ENCODE measurements at places on chromosomes 5 and 9.

DNA sequence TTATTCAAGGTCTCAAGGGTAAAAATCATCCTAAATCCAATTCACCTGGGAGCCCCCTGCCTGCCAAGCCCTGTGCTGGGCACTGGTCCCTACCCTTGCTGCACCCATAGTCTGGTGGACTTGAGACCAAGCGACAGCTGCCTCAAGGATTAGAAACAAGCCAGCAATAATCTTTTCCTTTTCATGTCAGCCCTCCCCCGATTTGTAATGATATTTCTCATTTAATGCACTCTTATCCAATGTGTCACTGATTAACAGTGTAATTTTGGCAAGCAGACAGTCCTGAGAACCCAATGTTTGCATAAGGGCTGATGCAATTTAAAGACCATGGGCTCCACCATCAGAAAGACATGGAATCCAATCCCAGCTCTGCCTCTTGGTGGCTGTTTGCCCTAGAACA, 108.9 kb downstream of the ACTL7B start:
- DNase-seq: no peak

GRCh38 chr9:134575901-134576176, 65.8 kb upstream of the COL5A1 start:
- DNase-seq: no peak

GRCh38 chr5:57414857-57415256, 67.8 kb downstream of the ACTBL2 start:
- DNase-seq: no peak

GRCh38 chr9:98092613-98092931, 26.4 kb downstream of the TRIM14 start:
- DNase-seq: no peak

DNA sequence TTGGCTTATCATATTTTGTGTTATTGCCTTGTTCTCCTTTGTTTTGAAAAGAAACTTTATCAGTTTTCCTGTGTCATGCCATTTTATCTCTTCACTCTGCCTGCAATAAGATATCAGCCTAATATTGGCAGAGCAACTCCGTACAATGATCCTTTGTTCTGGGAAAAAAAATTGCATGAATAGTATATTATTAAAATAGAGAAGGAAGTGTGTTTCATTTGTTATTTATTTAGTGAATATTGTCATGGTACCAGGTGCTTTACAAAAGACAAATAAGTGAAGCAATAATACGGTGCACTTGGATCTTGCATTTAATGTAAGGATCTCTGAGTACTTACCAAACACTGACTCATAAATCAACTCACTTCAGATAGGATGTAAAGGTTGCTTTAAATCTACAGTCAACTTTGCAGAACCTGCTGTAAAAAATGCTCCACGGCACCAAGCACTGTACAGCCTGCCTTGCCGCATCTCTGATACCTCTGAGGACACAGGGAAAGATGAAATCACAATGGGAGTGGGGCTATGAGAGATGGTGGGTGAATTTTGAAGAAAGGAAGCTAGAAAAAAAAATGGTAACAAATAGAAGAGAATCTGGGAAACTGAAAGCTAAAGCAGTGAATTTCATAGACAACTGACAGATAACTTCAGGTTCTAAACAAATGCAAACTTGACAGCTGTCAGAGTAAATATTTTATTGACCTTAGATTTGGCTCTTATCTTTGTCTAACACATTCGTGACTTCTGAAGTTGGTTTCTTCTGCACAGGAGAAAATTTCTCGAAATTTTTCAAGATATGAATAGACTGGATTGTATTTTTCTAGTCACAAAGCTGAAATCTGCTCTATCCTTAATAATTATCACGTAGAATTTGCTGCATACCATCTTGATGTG, 232.1 kb downstream of the ENC1 start:
- DNase-seq: no peak

DNA sequence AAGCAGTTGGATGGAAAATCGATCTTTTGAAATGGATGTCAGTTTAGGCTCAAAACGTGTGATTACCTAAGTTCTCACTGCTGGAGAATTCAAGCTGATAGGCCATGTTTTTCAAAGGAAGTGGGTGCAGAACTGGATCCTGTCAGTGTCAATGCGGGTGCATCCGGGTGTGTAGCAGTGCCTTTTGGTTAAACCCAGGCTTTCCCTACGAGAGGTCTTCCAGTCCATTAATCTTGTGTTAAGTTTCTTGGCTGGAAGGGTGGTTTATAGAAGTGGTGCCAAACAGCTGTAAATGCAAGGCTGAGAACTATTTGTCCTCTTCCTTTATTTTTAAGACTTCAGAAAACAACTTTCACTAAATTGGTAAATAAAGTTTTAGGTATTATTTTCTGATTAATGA, 71.9 kb downstream of the DAPK1 start:
- DNase-seq: no peak

DNA sequence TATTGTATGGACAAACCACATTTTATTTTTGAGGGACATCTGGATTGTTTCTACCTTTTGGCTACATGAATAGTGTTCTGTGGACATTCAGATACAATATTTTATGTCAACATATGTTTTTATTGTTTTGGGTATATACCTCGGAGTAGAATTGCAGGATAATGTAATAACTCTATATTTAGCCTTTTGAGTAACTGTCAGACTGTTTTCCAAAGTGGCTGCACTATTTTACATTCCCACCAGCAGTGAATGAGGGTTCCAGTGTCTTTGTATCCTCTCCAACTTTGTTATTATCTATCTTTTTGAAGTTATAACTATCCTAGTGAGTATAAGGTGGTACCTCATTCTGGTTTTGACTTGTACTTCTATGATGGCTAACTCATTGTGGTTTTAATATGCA, 11.0 kb downstream of the NDUFS4 start:
- no peak for DNase-seq

- no peak for DNase-seq
These were observed 787.7 kb downstream of the CDH18 start for GRCh38 chr5:19200251-19200650.

DNA sequence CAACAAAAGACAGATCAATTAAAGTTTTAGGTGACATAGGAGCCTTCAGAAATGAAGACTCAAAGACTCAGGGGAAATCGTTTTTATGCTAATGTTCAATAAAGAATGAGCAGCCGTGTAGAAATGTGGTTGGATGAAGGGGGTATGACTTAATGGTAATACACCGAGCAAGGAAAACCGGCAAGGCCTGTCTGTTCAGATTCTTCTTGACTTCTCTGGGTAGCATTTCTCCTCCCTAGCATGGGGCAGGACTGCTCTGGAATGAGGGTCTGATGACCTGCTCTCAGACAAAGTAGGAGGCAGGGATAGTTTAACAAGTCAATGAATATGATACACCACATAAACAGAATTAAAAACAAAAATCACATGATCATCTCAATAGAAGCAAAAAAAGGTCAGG, 487.4 kb downstream of the ZNF608 start:
- no peak for DNase-seq

DNA sequence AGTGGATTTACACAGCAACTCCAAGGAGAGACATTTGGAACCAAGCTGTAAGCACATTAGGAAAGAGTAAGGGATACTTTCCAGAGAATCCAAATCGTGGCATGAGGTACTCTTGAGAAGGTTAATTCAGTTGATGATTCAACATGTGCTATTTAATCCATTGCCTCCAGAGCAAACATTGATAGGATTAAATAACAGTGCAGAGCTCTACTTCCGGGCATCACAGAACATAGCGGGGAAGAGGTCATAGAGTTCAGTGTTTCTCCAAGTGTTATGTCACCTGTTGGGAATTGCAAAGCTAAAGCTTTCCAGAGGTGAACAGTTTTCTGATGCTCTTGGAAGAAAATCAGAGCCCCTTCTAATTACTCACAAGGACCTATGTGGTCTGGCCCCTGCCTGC, 127.5 kb downstream of the PPP2R2B start:
- no peak for DNase-seq

DNA sequence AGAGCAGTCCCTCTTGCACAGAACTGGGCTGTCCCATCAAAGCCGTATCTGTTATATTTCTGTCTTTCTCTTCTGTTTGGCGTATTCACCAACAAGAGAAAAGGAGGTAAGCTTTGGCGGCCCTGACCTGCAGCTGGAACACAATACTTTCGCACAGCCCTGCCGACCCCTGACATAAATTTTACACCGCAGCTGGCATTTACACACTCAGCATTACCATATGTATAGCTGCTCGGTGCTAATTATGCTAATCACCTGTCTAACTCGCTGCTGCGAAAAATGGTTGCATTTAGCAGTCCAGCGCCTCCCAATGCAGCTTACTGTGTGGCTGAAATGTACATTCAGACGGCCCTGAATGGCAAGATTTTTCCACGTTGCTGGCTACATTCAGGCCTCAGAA, 20.8 kb downstream of the PTCH1 start:
- DNase-seq: no peak

DNA sequence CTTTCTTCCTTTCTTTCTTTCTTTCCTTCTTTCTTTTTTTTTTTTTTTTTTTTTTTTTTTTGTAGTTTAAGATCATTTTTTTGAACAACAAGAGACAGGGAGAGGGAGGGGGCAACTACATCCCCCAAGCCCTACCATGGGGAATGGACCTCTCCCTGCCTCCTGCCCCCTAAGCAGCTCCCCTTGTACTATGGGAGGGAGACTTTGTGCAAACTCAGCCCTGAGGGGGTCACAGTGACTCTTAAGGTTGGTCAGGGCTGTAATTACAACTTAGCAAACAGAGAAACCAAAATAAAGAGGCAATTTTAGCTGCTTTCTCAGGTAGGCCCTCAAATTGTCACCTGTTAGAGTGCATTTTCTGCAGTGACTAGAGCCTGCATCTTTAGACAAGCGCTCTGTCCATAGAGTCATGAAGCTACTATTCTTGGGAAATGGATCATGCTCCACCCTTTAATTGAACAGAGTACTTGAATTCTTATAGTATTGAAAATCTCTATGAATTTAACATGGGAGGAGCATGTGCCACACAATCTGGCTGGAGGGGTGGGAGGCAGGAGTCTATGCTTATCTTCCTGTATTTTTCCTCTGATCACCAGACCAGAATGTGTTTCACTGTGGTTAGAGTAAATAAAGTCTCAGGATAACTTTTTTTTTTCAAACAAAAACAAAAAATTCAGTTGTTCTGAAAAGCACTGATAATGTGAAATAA, 24.3 kb upstream of the PIK3R1 start:
- DNase-seq: no peak

DNA sequence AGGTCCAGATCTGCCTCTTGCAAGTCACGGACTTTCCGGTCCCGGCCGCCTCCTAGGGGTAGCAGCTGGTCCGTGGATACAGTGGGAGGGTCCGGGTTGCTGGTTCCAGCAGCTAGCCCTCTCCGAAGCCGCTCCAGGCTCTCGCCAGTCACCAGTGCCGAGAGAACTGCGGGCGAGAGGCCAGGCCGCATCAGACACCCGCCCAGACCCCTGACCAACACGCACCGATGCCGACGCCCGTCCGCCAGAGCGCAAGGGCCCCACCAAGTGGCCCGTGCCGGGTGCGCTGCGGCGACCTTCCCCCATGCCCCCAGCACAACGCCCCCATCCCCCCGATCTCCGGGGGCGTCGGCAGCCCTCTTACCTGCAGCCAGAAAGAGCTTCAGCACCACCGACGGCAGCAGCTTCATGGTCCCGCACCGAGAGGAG, 470 bp downstream of the HBEGF start:
- DNase-seq: peak; percentile 73

- DNase-seq: no peak
These were observed 75.6 kb downstream of the ST8SIA4 start for GRCh38 chr5:100827481-100827889.

GRCh38 chr5:10161778-10162177, 87.9 kb downstream of the ATPSCKMT start:
- no peak for DNase-seq

- DNase-seq: no peak
These were observed 74.1 kb downstream of the IPO11 start for GRCh38 chr5:62486672-62487071.

DNA sequence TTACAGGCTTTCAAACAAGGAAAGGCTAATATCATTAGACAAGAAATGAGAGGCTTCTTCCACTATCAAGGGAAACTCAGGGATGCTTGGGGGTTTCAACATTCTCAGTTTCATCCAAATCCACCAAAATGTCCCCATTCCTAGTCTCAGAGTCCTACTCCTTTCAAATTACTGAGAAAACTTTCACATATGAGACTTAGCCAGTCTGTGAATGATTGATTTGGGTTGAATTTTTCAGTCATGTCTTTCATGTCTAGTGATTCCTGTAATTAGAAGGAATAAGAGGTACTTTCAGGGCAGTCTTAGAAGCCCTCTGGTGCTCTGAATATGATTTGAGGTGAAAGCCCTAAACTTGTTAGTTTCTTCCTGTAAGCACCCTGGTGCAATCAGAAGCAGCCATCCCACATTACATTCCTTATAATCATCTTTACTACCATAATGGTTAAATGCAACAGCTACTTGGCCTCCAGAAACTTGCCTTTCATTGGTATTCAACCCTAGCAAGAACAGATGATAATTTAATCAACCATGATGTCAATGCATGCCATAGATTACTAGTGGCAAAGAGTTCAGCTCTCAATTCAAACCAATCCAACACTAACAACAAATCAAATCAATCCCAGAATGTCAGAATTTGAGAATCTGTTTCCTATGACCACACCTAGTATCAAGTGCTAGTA, 50.7 kb upstream of the RIC1 start:
- no peak for DNase-seq

Measured in head of caudate nucleus (tissue), 42 donors.